ENCODE measurements at places on chromosomes 1 and 21.

- DNase-seq, result peak; percentile 83
Measured at GRCh38 chr1:179169616-179170467, 59.6 kb downstream of the ABL2 start.

DNA sequence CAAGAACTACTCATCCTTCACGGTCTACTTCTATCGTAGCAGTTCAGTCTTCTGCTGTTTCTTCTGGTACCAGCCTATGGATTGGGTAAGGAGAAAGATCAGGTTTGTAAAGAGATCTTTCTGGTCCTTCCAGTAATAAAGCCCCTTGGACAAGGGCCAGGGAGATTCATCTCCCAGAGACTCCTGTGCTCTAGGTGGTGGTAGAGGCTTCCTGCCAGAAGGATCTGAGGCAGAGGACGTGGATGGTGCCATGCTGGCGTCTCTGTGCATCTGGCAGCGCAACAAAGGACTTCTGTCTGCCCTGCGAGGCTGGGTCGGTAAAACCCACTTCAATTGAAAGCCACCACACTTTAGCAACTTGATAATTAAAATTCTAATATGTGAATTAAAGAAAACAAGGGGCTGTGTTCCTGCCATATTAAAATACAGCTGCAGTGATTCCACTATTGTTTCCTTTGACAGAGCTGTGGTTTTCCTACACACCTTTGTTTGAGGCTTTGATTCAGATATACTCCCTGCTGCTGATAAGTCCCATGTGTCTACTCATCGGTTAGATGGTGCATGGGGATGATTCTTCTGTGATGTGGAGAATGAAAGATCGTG is 73.6 kb downstream of the ROR1 start:
- no peak for DNase-seq

DNA sequence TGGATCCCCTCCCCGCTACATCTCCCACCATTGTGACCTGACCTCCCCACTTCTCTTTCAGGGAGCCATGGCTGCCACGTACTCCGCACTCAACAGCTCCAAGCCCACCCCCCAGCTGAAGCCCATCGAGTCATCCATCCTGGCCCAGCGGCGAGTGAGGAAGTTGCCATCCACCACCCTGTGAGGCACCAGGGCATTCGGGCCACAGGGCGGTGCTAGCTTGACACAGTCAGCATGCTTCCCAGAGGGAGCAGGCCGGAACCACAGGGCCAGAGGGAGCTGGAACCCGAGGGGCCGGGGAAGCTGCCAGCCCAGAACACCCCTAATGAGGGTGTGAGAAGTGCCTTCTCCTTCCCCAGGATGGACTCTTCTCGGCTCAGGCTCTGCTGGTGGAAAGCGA is 44.5 kb downstream of the RPS6KA1 start:
- no peak for DNase-seq

GRCh38 chr1:30756545-30757351 is 826 bp downstream of the LAPTM5 start:
- peak; percentile 86 for DNase-seq

DNA sequence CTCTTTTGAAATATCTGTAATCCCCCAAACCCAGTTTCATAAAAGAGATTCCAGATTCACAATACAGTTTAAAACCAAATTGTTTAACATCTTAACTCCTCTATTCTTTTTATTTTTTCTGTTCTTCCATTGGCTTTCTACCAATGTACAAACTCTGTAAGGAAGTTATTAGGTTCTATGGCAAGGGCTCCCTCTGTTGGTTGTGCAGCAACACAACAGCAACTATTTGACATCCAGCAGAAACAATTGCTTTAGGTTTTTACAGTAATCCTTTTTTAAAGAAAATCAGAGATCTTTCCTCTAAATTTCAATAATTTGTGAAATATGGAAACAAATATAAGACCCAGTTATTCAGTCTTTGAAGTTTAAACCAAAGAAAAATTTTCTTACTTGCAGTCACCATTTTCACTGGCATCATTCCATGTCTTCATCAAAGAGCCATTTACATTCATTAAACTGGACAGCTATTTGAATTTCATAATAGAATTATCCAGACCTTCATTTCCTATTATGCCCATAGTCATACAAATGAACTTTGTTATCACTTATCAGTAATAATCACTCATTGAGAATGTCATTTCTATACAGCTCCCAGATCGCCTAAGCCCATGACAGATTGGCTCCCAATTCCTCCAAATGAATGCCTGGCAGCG is 46.5 kb upstream of the RNF11 start:
- DNase-seq, result peak; percentile 69

GRCh38 chr1:29267321-29268070 is 31.2 kb downstream of the PTPRU start:
- DNase-seq, result no peak

DNA sequence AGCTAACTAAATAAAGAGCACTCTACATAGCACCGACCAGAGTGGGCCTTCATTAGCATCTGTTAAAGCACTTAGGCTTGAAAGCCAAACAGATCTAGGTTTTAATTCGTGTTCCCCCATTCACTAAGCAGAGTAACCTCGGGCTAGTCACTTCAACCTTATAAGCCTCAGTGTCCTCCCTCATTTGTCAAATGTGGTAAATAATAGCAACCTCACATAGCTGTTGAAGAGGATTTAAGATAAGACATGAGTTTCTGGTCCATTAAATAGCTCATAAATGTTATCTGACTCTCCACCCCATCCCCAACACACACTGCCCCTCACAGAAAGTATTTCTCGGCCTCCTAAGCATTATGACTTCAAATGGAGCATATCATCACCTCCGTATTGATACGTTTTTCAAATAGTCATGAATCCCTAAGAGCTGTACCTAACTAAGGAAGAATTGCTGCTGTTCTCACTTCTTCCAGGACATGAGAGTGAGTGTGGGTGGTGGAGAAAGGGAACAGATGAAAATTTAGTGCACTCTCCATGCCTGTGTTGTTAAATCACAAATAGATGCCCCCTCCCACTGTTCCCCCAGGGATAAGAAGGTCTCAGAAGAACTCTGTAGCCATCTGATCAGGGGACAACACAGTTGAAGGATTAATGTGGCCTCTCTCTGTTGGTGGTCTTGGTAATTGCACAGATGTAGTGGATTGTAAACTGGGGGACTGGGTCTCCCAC is 47.6 kb downstream of the PLPP3 start:
- no peak for DNase-seq

DNA sequence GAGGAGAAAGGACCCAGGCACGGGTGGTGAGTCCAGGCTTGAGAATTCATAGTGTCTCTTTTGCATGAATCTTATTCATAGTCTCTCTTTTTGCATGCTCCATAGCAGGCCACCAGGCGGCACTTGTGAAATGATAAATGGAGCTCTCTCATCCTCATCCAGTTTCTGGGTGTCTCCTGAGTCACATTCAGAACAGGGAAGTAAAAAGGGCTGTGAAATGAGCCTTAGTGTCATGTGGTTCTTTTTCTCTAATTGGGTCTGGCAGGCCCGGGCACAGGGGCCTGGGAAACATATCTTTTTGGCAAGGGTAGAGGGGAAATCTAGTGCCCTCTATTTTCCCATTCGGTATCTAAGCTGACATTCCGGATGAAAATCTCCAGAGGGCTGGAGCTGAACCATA is 19.1 kb upstream of the NCF2 start:
- peak; percentile 87 for DNase-seq

DNA sequence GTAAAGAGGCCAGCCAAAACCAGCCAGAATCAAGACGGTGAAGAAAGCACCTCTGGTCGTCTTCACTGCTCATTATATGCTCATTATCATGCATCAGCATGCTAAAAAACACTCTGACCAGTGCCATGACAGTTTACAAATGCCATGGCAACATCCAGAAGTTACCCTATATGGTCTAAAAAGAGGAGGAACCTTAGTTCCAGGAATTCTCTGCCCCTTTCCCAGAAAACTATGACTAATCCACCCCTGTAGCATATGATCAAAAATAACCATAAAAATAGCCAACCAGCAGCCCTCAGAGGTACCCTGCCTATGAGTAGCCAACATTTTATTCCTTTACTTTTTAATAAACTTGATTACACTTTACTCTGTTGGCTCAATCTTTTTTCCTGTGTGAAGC is 34.2 kb upstream of the PBX1 start:
- peak; percentile 27 for DNase-seq

GRCh38 chr1:42801832-42802473 is 15.0 kb upstream of the ERMAP start:
- no peak for DNase-seq

DNA sequence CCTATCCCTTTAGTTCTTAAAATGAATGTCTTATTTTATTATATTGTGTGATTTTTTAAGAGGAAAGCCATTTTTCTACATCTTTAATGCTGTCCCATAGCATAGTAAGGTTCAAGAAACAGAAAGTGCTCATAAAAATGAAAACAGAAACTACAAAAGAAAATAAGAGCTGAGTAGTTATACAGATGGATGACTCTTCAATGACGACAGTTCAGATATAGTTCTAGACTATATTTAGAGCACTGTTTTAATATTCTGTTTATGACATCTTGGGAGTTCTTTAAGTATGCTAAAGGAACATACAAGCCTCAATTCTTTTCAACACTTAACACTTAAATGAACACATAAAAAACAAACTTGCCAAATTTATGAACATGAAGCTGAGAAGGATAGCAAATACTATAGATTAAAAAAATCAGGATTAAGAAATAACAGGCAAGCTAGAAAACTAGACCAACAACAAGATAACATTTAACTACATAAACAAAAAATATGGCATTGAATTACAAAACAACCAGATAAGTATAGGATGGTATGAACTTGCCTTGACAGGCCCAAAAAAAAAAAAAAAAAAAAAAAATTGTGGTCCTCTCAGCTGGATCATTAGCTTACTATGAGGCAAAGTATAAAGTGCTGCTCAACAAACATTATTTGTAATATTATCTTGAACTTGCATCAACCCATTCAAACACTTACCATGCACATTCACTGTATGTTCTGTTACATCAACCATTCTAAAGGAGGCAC is 87.9 kb downstream of the ZZZ3 start:
- DNase-seq, result no peak

GRCh38 chr21:17427831-17428483 is 84.9 kb upstream of the CXADR start:
- DNase-seq, result no peak

DNA sequence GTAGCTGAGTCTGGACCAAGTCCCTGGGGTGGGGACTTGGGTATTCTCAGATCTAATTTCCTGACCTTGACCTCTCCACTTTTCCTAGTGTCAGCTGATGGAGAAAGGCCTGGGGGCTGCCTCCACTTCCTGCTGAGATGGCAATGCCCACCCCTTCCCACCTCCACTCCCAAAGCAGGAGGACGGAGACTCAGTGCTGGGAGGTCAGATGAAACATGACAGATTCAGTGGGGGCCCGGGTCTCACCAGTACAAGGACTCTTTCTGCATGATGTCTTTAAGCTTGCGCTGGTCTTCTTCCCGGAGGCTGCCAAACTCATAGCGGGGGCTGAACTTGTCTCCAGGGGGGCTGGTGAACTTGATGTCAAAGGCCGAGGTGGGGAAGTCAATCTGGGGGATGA is 35.6 kb upstream of the PPP1R15B start:
- no peak for DNase-seq

- no peak for DNase-seq
Measured at GRCh38 chr1:118993700-118994026, 5.5 kb upstream of the TBX15 start.

DNA sequence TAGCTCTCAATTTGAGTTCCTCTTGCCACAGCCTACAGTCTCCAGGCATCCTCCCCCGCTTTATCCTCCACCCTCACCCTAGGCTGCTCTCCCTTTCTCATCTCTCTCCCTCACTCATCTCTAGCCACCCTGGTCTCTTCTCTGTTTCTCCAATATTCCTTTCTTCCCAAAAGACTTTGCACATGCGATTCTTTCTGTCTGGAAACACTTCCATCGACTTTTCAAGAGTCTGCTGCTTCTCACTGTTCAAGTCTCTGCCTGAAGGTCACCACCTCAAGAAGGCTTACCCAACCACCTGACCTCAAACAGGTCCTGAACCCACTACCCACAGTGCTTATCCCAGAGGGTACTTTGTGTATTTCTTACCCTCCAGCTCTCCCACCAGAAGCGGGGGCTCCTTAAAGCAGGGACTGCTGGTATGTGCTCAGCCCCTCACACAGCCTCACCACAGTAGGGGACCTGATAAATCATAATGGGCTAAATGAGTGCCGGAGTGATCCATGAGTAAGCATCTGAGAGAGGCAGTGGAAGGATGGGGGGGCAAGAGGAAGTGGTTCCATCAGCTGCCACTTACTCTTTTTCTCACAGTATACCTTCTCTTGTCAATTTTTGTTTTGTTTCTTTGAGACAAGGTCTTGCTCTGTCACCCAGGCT is 14.3 kb upstream of the KRTAP19-8 start:
- no peak for DNase-seq

GRCh38 chr21:33011462-33011861 is 14.3 kb upstream of the OLIG2 start:
- DNase-seq, result peak; percentile 93

- DNase-seq, result no peak
Measured at GRCh38 chr1:34762474-34763141, 3.1 kb downstream of the GJB4 start.

DNA sequence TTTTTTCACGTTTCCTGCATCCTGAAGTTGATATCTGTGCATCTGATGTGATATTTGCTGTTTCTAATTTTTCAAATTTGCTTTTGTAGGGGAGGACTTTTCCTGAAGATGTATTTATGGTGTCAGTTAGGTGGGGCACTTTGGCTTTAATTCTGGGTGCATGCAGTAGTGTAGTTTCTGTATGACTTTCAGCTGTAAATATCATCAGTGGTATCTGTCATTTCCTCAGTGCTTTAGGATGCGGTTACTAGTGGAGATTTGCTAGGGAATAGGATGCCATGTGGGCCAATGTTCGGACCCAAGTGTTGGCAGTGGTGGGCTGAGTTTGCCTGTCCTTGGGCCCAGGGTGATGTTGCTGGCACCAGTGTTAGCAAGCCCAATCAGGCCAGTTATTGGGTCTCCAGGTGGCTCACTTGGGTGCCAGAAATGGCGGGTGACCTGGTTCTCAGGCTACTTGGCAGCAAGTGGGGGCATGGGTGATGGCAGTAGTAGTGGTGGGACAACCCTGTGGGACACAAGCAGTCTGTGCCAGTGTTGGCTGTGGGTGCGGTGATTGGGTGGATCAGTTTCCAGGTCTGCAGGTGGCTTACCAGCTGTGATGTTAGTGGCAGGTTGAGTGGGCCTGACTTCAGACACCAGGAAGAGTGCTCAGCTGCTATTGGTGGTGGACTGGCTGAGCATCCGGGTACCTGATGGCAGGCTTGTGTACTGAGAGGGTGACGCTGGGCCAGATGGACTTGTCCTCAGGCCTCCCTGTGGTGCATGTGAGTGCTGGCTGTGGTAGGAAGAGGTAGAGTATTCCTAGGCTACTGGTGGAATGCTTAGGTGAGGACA is 24.4 kb downstream of the CD55 start:
- DNase-seq, result no peak

DNA sequence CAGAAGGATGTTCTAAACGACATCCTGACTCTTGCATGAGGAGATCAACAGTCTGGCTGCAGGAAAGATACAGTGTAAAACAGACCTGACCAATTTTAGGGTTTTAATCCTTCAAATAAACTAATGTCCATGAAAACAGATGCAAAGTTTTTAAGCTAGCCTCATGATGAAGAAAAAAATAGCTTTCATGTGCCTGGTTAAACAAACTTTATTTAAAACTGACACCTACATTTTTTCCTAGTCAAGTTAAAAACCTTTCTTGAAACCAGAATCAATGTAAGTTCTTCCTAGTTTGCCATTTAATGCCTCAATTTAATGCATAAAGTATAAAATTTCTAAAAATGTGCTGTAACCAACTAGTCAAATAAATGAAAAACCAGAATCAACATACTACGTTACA is 2.9 kb downstream of the WDR26 start:
- DNase-seq, result no peak

- DNase-seq, result no peak
Measured at GRCh38 chr1:173410794-173411236, 66.3 kb upstream of the PRDX6 start.

GRCh38 chr1:22056936-22057335 is 4.4 kb downstream of the CDC42 start:
- DNase-seq, result no peak

Data from MCF 10A (cell line).